Activated naive CD4-positive, alpha-beta T cell treated with anti-CD3 and anti-CD28 coated beads for 36 hours (primary cell): ENCODE measurements at places on chromosomes 7 and 10.

GRCh38 chr7:148754912-148755311 lies 56.2 kb downstream of the CUL1 start:
- DNase-seq, result peak; percentile 7

- DNase-seq, result no peak
Measured at GRCh38 chr7:156009569-156009968, 197.3 kb upstream of the SHH start.

DNA sequence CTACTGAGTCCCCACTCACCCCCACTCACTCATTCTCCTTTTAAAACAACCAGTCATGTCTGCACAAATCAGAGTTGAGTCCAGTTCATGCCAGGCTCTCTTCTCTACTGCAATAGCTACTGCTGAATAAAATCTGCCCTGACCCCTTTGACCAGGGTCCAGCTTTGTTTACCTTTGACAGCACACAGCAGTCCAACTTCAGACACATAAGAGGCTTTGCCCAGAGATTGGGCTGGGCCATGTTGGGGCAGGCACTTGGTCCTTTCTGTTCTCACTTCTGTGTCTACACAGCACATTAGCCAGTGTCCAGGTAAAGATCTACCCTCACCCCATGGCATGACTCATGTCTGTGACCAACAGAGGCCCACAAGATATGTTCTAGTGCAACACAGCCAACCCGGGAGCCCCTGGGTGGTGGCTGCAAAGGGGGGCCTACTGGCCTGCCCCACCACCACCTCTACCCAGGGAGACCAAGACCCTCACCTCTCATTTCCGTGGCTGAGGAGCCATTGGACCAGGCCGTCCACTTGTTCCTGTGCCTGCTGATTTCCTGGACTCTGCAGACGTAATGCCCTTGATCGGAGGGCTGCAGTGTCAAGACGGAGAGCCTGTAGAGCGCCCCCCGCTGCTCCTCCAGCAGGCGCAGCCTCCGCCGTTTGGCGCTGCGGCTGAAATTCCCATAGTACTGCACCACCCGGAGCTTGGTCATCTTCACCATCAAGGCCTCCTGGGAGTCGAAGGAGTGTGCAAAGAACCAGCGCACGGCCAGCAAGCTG lies 8.0 kb downstream of the VSTM4 start:
- no peak for DNase-seq

DNA sequence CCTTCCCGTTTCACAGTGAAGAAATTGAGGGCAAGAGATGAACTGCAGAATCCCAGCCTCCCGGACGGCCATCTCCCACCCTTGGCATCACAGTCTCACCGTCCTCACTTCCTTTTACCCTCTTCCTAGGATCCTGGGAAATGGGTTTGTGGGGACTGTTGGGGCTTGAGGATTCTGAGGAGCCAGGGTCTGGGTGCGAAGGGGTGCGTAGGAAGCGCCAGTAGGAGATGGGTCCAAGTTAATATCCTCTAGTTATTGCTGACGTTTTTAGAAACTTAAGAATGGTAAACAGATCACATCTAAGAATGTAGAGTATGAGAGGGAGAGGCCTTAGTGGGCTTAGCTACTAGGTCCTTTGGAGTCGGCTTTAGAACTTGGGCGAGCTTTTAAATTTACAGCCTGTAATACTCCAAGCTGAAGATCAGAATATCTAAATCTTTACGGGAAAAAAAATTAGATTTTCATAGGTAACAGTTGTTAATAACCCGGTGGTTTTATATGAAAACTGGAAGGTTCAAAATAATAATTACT lies 696 bp downstream of the MALSU1 start:
- DNase-seq, result peak; percentile 9

DNA sequence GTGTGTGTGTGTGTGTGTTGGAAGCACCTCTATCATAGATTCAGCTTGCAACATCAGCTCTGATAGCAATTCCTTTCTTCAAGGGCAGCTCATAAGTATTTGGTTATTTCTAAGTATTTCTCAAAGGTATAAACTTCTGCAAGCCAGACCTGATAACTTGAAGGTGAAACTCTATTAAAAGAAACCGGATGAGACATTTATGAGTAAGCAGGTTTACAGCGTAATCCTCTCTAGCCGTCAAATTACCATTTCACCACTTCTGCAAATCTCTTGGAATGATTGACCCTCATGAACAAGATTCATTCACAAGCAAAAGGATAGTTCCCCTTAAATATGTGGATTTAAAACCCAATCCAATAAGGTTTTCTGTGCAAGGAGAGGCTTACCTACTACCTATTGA lies 23.1 kb downstream of the PDE1C start:
- DNase-seq, result no peak

DNA sequence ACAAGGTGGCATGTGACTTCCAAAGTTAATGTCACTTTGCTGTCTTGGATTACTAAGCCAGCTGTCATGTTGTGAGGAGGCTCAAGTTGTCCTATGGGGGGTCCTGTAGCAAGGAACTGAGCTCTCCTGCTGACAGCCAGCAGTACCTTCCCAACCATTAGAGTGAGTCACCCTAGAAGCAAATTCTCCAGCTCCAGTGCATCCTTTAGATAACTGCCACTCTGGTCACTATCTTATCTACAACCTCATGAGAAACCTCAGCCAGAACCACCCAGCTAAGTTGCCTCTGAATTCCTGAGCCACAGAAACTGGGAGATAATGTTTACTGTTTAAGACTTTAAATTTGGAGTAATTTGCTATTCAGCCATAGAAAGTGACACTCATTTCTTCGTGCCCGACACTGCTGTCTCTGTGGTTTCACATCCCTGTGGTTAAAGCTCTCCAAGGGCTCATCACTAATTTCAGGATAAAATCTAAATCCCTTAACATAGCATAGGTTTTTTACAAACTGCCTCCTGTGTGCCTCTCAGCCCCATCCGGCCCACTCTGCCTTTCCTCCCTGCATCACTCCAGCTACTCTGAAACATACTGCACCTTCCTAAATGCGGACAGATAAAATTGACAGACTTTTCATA lies 83.5 kb downstream of the PRR15 start:
- DNase-seq, result no peak

DNA sequence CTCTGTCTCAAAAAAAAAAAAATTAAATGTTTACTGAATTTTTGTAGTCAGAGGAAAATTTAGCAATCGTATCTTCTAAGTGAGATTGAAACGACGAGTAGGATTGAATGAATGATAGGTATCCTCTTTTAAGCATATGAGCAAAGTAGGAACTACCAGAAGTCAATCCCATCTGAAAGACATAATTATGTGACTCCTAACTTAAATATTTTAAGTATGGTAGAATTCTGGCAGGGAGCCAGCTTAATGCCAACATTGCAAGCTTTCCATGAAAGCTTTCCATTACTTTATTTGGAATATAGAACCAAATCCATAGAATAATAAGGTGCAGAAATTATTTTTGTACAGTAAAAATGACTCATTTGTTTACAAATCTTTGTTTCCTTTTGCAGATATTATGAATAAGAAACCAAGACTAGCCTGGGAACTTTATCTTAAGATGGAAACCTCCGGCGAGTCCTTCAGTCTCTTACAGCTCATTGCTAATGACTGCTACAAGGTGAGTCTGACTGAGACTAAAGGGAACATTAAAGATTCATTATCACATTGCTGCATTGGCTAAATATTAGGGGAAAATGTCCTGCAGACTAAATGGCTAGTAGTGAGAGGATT lies 50.2 kb upstream of the UBN2 start:
- DNase-seq, result no peak

DNA sequence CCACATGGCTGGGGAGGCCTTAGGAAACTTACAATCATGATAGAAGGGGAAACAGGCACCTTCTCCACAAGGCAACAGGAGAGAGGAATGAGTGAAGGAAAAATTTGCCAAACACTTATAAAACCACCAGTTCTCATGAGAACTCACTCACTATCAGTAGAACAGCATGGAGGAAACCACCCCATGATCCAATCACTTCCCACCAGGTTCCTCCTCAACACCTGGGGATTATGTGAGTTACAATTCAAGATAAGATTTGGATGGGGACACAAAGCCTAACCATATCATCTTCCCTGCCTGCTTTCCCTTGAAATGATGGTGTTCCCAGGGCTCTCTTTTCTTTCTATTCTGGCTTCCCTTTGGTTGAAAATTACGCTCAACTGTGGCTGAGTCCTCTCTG lies 262.7 kb upstream of the HABP2 start:
- DNase-seq, result no peak

DNA sequence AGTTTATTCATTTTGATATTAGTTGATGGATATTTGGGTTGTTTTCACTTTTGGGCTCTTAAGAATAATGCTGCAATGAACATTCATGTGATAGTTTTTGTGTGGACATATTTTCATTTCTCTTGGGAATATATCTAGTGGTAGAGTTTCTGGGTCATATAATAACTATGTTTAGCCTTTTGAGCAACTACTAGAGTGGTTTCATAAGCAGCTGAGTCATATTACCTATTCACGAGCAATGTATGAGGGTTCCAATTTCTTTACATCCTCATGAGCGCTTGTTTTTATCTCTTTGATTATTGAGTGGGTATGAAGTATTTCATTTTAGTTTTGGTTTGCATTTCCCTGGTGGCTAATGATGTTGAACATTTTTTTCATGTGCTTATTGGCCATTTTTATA lies 182.6 kb downstream of the PON1 start:
- no peak for DNase-seq

DNA sequence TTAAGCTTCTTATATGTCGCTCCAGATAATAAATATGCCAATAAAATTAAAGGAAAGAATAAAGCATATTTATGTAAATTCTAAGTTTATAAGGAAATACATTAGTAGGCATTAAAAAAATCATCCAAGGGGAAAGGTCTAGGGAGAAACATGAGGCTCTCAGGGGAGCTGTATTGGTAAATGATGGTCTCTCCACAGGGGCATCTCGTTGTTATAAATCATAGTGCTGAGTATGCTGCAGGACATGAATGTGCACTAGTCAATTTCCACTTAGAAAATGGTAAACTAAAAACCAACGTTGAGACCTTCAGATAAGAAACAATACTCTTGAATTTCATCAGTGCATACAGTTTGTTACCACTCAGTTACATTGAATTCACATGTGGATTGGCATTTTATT lies 194.0 kb upstream of the AHR start:
- DNase-seq, result no peak

DNA sequence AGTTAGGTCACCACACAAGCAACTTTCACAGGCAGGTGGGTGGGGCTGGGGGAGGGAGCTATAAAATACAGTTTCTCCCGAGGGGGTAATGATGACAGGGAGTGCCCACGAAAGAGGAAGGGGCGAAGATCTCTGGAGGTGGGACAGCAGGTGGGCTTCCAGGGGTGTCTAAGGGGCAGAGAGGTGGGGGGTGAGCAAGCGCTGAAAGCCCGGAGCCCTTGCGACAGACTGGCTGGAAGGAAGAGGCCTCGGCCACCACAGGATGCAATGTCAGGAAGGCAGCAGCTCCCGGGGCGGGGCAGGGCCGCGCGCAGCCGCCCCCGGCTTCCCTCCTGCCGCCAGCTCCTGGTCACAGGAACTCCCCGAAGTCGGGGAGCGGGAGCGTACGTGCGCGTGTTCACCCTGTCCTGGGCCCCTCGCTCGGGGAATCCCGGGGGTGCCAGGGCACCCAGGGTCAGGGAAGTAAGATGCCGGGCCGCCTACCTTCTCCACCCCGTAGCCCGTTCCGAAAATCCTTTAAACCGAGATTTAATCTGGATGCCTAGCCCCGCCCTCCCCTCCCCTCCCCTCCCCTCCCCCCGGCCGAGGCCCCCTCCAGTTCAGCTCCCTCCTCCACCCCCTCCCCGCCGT lies 105.2 kb upstream of the PPIF start:
- peak; percentile 89 for DNase-seq

- no peak for DNase-seq
Measured at GRCh38 chr10:33129996-33130386, 172.0 kb upstream of the ITGB1 start.

DNA sequence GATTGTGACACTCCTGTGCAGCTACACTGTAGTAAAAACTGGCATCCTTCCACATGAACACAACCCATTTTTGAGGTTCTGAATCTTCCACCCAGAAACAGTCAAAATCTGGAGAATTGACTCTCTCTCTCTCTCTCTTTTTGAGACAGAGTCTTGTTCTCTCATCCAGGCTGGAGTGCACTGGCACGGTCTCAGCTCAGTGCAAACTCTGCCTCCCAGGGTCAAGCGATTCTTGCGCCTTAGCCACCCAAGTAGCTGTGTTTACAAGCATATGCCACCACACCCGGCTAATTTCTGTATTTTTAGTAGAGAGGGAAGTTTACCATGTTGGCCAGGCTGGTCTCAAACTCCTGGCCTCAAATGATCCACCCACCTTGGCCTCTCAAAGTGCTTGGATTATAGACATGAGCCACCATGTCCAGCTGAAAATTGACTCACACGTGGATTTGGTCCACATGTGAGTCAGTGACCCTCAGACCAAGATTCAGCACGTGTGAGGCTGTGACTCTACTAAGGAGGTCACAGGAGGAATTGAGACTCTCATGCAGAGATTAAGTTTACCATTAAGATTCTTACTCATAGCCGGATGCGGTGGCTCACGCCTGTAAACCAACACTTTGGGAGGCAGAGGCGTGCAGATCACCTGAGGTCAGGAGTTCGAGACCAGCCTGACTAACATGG lies 12.1 kb upstream of the ZNF107 start:
- DNase-seq, result no peak

GRCh38 chr10:111522141-111522540 lies 445.3 kb downstream of the ADRA2A start:
- DNase-seq, result no peak

- DNase-seq, result no peak
Measured at GRCh38 chr7:73602721-73603651, 21.3 kb downstream of the MLXIPL start.

GRCh38 chr7:66330961-66331360 lies 125.8 kb downstream of the TPST1 start:
- DNase-seq, result no peak

- no peak for DNase-seq
Measured at GRCh38 chr7:37040330-37040729, 316.0 kb upstream of the AOAH start.

DNA sequence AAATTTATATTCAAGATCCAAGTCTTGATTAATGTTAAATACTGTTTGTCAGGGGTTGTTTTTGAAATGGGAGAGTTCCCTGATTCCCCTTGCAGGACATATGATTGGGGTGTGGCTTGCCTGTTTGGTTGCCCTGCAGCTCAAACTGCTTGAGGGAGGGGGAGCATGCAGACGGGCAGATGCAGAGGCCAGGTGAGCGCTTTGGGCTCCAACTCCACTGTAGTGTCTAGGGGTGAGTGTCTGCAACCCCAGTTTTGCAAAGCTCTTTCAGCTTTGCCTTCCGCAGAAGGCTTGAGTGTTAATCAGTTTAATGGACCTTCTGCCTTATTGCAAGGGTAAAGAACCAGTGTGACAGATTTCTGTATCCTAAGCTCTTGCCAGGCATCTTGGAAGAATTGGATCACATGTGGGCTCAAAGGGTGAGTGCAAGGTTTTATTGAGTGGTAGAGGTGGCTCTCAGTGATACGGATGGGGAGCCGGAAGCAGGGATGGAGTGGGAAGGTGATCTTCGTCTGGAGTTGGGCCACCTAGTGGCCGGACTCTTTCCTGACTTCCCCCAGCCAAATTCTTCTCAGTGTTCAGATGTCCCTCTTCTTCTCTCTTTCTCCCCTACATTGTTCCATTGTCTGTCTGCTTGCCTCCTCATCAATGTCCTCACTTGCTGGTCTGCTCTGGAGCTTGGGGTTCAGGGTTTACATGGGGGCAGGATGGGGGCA lies 479.7 kb downstream of the ATRNL1 start:
- DNase-seq, result no peak

- DNase-seq, result no peak
Measured at GRCh38 chr10:3763035-3763456, 22.0 kb downstream of the KLF6 start.

GRCh38 chr7:99876933-99877332 lies at the start of gene OR2AE1:
Gene OR2AE1 (minus strand): TSS chr7:99877033. CDS start chr7:99877033, 0 bp downstream.
- DNase-seq, result no peak
